ENCODE measurements at places on chromosomes 1 and 21. TPM values are rescaled to one million over a fixed set of nuclear protein-coding genes. Genes with fewer than 3 reads are reported as not detected.
A peak's percentile ranks its signal among the peaks of the same experiment; 100 is the strongest.

GRCh38 chr1:32040711-32041110 lies 27.0 kb downstream of the KHDRBS1 start:
- no peak overlapping the region for H3K4me3 ChIP-seq
- no peak for DNase-seq
- no peaks in the 10 kb centered on the region for H3K36me3 ChIP-seq
- no peaks in the 10 kb centered on the region for H3K4me1 ChIP-seq
- H3K27ac ChIP-seq = peak overlapping the region; percentile 29
- H3K27me3 ChIP-seq = no peaks in the 10 kb centered on the region

DNA sequence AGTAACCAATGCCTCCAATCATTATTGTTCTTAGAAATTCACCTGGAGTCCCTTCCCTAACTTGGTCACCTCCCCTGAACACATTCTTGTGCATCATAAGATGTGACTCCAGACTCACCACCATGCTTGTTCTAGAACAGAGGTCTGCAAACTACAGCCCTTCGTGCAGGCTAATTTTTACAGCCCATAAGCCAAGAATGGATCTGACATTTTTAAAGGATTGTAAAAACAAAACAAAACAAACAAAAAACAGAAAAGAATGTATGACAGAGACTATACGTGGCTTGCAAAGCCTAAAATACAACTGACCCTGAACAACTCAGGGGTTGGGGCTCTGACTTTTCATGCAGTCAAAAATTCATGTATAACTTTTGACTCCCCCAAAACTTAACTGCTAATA lies 6.2 kb upstream of the HIVEP3 start:
- no peak overlapping the region for H3K4me3 ChIP-seq
- H3K27ac ChIP-seq = no peak overlapping the region
- DNase-seq = no peak
- H3K4me1 ChIP-seq = peaks cover 3% of the 10 kb centered on the region
- no peaks in the 10 kb centered on the region for H3K27me3 ChIP-seq
- H3K36me3 ChIP-seq = no peaks in the 10 kb centered on the region

GRCh38 chr21:28818663-28819278 lies 173.9 kb downstream of the LTN1 start:
- no peaks in the 10 kb centered on the region for H3K27me3 ChIP-seq
- H3K36me3 ChIP-seq = no peaks in the 10 kb centered on the region
- no peak for DNase-seq
- H3K4me1 ChIP-seq = peaks cover 40% of the 10 kb centered on the region
- H3K27ac ChIP-seq = peak overlapping the region; percentile 85

DNA sequence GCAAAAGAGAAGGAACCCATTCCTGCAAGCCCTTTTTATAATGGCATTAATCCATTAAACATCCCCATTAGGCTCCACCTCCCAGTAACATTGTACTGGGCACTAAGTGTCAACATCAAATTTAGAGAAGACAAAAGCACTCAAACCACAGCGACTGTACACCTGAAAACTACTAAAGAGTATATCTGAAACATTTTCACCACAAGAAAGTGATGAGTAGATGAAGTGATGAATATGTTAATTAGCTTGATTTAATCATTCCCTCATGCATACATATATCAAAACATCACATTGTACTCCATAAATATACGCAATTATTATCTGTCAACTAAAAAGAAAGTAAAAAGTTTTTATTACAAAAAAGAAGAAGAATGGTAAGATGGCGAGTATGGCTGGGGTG lies 26.4 kb downstream of the ACP6 start:
- peaks cover 16% of the 10 kb centered on the region for H3K4me1 ChIP-seq
- no peak overlapping the region for H3K4me3 ChIP-seq
- H3K27ac ChIP-seq = no peak overlapping the region
- no peak for DNase-seq

DNA sequence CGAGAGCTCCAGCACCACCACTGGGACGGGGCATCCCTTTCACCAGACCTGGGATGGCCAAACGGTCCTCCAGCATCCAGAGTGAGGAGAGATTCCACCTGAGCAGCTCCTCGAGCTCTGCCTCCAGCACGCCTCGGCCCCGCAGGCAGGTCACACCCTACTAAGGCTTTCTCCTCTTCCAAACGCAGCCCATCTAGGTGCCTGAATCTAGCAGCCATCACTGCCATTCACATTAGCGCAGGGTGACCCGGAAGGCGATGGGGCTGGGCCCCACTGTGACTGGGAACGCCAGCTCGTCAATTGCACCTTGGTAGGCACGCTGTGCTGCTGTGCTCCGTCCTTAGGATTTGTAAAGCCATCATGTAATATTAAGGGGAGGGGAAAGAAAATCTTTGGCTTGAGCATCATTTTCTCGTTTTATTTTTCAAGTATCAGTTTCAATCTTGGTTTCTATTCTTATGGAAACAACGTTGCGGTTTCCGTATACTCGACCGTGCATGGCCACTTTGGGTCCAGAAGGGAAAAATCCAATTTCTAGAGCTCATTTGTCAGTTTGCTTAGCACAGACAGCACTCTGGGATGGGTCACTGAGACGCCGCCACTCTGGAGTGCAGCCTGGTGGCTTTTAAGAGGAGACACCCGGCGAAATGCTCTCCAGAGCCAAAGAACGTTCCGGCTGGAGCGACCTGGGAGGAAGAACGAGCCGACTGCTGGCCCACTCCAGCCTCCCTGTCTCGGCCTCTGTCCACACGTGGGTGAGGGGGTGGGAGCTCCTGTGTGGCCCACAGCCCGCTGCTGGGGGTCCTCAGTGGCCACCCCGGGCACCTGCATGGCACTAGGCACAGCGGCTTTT lies 173.6 kb downstream of the PRDM16 start:
- peaks cover 4% of the 10 kb centered on the region for H3K27me3 ChIP-seq
- no peak for DNase-seq
- no peaks in the 10 kb centered on the region for H3K36me3 ChIP-seq
- no peaks in the 10 kb centered on the region for H3K4me1 ChIP-seq

- H3K27ac ChIP-seq = peak overlapping the region; percentile 7
- no peak for DNase-seq
- no peaks in the 10 kb centered on the region for H3K36me3 ChIP-seq
- peaks cover 41% of the 10 kb centered on the region for H3K4me1 ChIP-seq
- H3K27me3 ChIP-seq = no peaks in the 10 kb centered on the region
Measured at GRCh38 chr1:37033355-37034101, 787 bp downstream of the GRIK3 start.

ADAMTS5 gene
- total RNA-seq = 14.4 TPM

- peak overlapping the region; percentile 82 for H3K27ac ChIP-seq
- H3K4me1 ChIP-seq = peaks cover 51% of the 10 kb centered on the region
- H3K27me3 ChIP-seq = no peaks in the 10 kb centered on the region
- DNase-seq = peak; percentile 94
- no peak overlapping the region for H3K4me3 ChIP-seq
Measured at GRCh38 chr1:91712981-91713841, 172.7 kb downstream of the TGFBR3 start.

GRCh38 chr1:212228076-212228475 lies 57.1 kb upstream of the PPP2R5A start:
- H3K36me3 ChIP-seq = no peaks in the 10 kb centered on the region
- H3K27me3 ChIP-seq = no peaks in the 10 kb centered on the region
- H3K4me1 ChIP-seq = peaks cover 3% of the 10 kb centered on the region
- no peak overlapping the region for H3K4me3 ChIP-seq
- no peak overlapping the region for H3K27ac ChIP-seq
- DNase-seq = no peak

BEST4 gene
- total RNA-seq = not detected

FAM177B gene
- total RNA-seq = not detected

TNFAIP8L2 gene
- total RNA-seq = 4.6 TPM

- H3K27me3 ChIP-seq = no peaks in the 10 kb centered on the region
- no peak overlapping the region for H3K4me3 ChIP-seq
- no peak for DNase-seq
- no peaks in the 10 kb centered on the region for H3K36me3 ChIP-seq
Measured at GRCh38 chr1:113849072-113849471, 22.4 kb downstream of the PTPN22 start.

DNA sequence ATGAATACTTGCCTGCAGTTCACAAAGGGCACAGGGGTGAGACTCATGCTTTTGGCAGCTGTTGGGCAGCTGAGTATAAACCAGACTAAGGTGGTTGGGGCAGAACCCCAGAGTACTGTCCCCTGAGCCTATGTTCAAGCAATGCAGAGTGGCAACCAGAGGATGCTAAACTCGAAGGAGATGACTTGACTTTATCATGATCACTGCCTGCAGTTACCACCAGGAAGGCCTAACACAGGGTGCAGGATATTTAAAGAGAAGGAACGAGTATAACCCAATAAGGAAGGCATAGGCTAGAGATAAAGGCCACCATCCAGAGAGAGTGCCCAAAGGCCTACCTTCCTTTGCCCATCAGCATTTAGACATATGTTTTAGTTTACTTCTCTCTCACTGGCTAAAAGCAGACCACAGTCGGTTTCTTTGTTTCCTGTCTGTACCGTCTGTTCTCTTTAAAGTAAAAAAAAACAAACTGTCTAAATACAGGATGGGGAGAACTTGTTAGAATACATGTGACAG lies 83.3 kb downstream of the MPZL1 start:
- no peak overlapping the region for H3K27ac ChIP-seq
- H3K4me3 ChIP-seq = no peak overlapping the region
- H3K36me3 ChIP-seq = no peaks in the 10 kb centered on the region
- no peaks in the 10 kb centered on the region for H3K27me3 ChIP-seq
- peaks cover 11% of the 10 kb centered on the region for H3K4me1 ChIP-seq

GRCh38 chr1:51514733-51515132 lies 4.3 kb downstream of the EPS15 start:
- no peak for DNase-seq
- peak overlapping the region; percentile 32 for H3K4me3 ChIP-seq
- H3K27me3 ChIP-seq = no peaks in the 10 kb centered on the region

MNDA gene
- 3.9 TPM for total RNA-seq

GRCh38 chr1:60516996-60517395 lies 443.4 kb upstream of the C1orf87 start:
- H3K36me3 ChIP-seq = no peaks in the 10 kb centered on the region
- no peaks in the 10 kb centered on the region for H3K4me1 ChIP-seq
- no peaks in the 10 kb centered on the region for H3K27me3 ChIP-seq
- DNase-seq = no peak
- no peak overlapping the region for H3K4me3 ChIP-seq

- H3K36me3 ChIP-seq = no peaks in the 10 kb centered on the region
- H3K4me1 ChIP-seq = peaks cover 22% of the 10 kb centered on the region
- H3K27ac ChIP-seq = no peak overlapping the region
- no peak for DNase-seq
Measured at GRCh38 chr1:89609781-89610456, 23.0 kb upstream of the LRRC8C start.

GRCh38 chr1:54360165-54361005 lies 45.8 kb downstream of the SSBP3 start:
- no peaks in the 10 kb centered on the region for H3K27me3 ChIP-seq
- H3K27ac ChIP-seq = no peak overlapping the region
- peaks cover 90% of the 10 kb centered on the region for H3K4me1 ChIP-seq
- no peak overlapping the region for H3K4me3 ChIP-seq

GRCh38 chr1:103254691-103255090 lies 146.4 kb upstream of the COL11A1 start:
- DNase-seq = no peak
- H3K27ac ChIP-seq = no peak overlapping the region
- no peak overlapping the region for H3K4me3 ChIP-seq
- no peaks in the 10 kb centered on the region for H3K4me1 ChIP-seq
- H3K27me3 ChIP-seq = no peaks in the 10 kb centered on the region

DNA sequence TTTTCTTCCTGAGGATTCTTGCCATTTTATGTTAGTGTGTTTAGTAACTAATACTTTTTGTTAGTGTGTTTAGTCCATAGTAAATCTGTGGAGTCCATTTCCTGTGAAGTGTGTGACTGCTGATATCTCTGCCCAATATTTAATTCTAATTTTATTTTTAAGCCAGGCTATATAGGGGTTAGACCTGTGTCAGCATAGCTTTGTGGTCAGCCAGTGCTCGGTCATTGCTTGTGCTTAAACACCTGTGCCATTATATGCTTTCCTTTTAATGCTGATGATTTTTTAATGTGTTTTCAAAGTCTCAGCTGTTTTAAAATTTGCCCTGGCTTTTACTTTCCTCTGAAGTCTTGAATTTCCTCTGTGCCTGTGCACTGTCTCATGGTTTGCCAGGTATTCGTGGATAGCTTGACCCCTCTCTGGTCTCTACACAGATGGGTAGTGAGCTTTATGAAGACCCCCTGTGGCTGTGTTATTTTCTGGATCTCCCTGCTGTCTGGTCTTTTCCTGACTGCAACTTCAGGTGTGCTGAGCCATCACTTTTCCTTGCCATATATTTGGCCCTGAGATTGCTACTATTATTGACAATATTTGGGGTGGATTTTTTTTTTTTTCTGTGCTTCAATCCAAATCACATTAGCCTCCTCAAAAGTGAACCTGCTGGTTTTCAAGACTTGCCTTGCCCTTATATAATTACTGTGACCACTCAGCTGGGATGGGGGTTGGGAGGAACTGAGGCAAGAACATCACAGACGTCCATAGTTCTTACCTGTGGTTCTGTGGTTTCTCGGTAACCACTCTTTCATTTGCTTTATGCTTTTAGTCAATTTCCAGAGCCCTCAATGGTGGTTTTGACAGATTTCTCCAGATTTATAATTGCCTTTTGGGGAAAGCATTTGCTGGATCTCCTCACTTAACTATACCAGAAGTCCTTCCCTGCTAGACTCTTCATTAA lies 59.6 kb downstream of the RPS6KC1 start:
- DNase-seq = no peak
- H3K27ac ChIP-seq = no peak overlapping the region
- no peaks in the 10 kb centered on the region for H3K27me3 ChIP-seq
- no peaks in the 10 kb centered on the region for H3K4me1 ChIP-seq

- no peaks in the 10 kb centered on the region for H3K4me1 ChIP-seq
- no peak for DNase-seq
Measured at GRCh38 chr1:228293816-228294500, 86.1 kb downstream of the OBSCN start.

MYBPHL gene
- not detected for total RNA-seq

GRCh38 chr21:17711896-17712295 lies 99.2 kb upstream of the BTG3 start:
- no peaks in the 10 kb centered on the region for H3K36me3 ChIP-seq
- no peaks in the 10 kb centered on the region for H3K4me1 ChIP-seq
- no peak overlapping the region for H3K4me3 ChIP-seq
- H3K27me3 ChIP-seq = no peaks in the 10 kb centered on the region
- H3K27ac ChIP-seq = no peak overlapping the region
- DNase-seq = no peak

GRCh38 chr1:193417945-193418744 lies 231.7 kb upstream of the B3GALT2 start:
- no peak for DNase-seq
- H3K27me3 ChIP-seq = no peaks in the 10 kb centered on the region
- H3K36me3 ChIP-seq = no peaks in the 10 kb centered on the region
- peak overlapping the region; percentile 38 for H3K4me3 ChIP-seq
- peaks cover 12% of the 10 kb centered on the region for H3K4me1 ChIP-seq

DNA sequence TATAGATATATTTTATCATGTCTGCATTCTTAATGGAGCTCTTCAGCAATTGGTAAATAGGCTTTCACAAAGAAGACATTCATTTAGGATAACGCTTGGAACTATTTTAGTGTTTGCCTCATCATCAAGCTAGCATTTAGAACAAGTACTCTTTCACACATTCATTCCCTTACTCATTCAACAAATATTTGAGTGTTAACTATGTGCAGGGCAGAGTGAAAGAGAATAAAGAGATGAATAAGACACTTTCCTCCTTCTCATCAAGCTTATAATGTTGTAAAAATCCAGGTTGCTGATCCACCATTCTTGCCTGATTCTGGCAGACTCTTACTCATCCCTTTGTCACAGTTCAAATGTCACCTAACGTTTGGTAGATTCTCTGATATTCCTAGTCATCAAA lies 386.3 kb upstream of the BEND5 start:
- H3K4me3 ChIP-seq = no peak overlapping the region
- no peaks in the 10 kb centered on the region for H3K27me3 ChIP-seq
- no peaks in the 10 kb centered on the region for H3K4me1 ChIP-seq
- DNase-seq = no peak
- no peaks in the 10 kb centered on the region for H3K36me3 ChIP-seq
- H3K27ac ChIP-seq = no peak overlapping the region

LDLRAD2 gene
- total RNA-seq = not detected

KANK4 gene
- total RNA-seq = 1.4 TPM

ADGRB2 gene
- 0.83 TPM for total RNA-seq

Data from esophagus muscularis mucosa (tissue), 4 donors.